ENCODE measurements at places on chromosomes 2 and 18.

- no peak for DNase-seq
Observed at GRCh38 chr18:55484773-55485172, 103.2 kb downstream of the TCF4 start.

DNA sequence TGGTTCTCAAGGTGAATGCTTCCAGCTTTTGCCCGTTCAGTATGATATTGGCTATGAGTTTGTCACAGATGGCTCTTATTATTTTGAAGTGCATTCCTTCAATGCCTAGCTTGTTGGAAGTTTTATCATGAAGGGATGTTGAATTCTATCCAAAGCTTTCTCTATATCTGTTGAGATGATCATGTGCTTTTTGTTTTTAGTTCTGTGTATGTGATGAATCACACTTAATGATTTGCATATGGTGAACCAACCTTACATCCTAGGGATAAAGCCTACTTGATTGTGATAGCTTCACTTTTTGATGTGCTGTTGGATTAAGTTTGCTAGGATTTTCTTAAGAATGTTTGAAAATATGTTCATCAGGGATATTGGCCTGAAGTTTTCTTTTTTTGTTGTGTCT, 112.1 kb downstream of the MBD2 start:
- DNase-seq, result no peak

DNA sequence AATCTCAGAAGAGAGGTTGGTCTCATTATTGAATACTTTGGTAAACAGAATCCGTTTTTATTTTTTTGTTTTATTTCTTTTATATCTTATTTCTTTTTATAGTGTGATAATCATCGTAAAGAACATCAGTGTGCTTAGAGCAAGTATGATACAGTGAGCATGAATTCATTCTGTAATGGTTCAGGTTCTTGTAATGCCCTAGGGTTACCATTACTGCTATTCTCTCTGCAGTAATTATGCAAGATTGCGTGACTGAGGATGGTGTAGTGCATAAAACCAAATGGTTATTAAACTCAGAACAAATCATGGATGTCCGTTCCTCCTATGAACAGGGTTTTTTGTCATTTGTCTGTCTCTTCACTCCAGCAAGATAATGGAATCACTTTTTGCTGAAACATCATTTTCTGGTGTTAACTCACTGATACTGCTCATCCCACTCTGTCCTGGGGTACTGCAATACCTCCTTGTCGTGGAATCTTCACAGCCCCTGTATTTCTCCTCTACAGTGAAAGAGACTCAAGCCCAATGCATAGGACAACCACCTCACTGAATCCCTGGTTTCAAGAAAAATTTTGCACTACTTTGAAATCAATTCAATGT, 274.8 kb upstream of the ST6GAL2 start:
- DNase-seq, result no peak

GRCh38 chr2:46229134-46230063, 67.8 kb upstream of the EPAS1 start:
- peak; percentile 56 for DNase-seq

- DNase-seq, result no peak
Observed at GRCh38 chr2:210553373-210553772, 3.0 kb upstream of the CPS1 start.

DNA sequence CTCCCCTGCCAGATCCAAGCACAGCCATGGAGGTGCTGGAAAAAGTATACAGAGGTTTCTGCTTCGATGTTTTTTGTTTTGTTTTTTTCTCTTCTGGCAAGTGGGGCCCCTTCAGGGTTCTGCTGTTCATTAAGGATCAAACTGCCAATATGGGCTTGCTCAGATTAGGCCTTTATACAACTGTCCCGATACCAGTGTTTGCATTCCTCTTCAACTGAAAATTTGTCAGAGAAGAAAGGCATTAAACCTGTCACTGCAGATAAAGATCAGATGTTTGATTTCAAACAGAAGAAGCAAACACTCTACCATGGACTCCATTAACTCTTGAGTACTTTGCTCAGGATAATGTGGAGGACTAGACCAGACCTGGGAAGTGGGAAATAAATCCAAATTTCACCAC, 396.0 kb upstream of the SMIM21 start:
- DNase-seq, result no peak

DNA sequence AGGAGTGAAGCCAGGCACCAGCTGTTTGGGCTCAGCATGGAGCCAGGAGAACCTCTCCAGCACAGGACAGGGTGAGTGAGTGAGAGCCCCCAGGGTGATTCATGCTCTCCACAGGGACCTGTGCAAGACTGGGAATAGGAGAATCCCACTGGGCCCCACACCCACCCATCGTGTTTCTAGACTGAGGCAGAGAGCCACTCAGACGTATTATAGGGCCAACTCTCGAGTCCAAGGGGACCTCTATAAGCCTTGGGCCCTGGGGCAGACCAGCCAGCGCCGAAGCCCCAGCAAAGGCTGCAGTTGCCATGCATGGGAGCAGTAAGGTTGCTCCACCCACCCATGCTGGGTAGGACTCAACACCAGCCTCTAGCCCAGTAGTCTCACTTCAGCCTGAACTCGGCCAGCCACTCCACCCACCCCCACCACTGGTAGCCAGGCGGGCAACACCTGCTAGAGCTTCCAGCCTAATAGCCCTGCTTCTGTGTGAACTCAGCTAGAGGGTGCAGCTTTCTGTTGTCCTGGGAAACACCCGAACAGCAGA, 19.0 kb downstream of the PFN4 start:
- DNase-seq, result no peak

DNA sequence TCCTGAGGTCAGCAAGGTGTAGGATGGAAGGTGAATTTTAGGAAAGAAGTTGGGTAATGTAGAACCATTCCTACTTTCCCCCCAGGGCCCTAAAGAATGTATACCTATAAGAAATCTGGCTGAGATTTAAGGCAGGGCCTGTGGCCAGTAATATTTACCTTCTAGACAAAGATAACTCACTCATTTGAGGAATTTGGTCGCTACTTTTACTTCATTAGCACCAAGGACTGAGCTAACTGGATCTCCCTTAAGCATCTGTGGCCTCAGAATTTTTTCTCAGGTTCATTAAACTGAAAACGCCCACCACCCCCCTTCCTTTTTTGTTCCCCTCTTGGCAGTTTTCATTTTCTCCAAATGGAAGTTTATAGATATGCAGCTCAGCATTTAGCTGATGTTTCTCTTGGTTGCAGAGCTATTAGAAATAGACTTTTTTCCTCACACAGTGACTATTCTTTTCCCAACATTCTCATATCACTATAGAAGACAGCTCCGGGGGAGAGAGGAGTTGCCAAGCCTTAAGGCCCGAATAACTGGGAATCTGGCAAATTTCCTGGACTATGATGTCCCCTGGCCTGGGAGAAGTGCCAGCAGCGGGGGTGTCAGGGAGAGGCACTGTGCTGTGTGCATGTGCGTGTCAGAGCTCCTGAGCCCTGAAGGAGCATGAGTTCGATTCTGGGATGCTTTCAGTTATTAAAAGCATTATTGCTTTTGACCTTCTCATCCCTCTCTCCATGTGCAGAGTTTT, 310.9 kb downstream of the PRKCE start:
- no peak for DNase-seq

DNA sequence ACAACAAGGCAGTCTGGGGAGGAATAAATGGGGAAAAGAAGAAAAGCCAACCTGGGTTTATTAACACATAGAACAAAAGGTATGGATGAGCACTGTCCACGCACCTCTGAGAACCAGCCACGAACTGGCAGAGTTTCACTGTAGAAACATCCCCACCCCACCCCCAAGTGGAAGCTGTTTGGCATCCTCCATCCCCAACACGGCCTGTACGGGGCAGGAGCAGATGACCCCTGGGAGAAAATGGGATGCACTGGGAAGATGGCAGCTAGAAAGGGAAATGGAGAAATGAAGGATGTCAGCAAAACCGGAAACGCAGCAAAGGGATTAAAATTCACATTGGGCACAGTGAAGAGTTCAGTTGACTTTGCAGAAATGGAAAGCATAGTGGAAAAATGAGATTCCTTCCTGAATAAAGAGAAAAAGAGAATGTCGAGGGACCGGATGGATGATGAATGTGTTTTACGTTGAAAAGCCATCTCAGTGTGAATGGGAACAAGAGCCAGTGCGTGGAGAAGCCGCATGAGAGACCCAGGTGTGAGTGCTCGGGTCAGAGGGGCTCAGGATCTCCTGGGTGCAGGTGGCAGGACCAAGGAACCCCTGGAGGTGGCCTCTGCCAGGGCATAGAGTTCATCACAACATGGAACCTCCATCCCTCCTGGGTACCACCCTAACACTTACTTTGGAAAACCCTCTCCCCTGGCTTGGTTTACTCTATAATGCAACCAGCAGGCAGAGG, 247.0 kb downstream of the ALPK2 start:
- DNase-seq, result no peak

GRCh38 chr2:69164061-69164778, 151.2 kb downstream of the ANTXR1 start:
- DNase-seq, result no peak

DNA sequence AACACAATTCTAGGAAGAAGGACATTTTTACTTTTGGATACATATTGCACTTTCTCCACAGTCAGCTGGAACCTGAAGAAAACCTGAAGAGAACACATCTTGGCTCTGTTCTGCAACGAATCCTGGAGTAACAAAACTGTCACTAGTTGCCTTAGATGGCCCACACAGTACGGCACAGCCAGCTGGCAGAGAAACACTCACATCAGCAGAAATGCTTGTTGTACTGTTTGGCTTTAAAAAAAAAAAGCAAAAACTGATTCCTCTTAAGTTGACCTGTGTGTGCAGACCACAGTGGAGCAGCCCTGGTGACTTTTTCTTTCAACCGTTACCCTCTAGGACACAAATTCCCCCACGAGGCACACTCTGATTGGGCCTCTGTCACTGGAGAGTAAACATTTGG, 152.3 kb upstream of the TWIST2 start:
- DNase-seq, result no peak

GRCh38 chr2:227125506-227125905, 38.5 kb downstream of the COL4A4 start:
- no peak for DNase-seq

- DNase-seq, result no peak
Observed at GRCh38 chr18:73153271-73153670, 285.5 kb upstream of the NETO1 start.

GRCh38 chr2:84940088-84940470, 30.9 kb upstream of the KCMF1 start:
- no peak for DNase-seq

DNA sequence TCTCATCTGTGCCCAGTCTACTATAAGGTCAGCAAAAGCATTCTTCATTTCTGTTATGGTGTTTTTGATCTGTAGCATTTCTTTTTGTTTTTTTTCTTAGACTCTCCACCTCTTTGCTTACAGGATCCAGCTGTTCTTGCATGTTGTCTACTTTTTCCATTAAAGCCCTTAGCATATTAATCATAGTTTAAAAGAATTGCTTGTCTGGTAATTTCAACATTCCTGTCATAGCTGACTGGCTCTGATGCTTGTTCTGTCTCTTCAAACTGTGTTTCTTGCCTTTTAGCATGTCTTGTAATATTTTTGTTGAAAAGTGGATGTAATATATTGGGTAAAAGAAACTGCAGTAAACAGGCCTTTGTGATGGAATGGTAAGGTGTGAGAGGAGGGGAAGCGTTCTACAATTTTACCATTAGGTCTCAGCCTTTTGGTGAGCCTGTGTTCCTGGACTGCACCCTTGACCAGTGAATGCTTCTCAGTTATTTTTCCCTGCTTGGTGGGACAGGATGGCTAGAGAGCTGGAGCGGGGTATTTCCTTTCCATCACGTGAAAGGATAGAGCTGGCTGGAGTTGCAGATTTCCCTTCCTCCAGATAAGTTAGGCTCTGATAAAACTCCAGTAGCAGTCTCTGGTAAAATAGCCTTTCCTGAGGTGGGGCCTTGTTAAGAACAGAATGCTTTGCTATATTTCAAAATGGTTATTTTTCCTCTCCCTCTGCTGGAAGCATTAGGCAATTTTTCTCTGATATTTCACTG, 65.4 kb downstream of the PLA2R1 start:
- DNase-seq, result no peak

DNA sequence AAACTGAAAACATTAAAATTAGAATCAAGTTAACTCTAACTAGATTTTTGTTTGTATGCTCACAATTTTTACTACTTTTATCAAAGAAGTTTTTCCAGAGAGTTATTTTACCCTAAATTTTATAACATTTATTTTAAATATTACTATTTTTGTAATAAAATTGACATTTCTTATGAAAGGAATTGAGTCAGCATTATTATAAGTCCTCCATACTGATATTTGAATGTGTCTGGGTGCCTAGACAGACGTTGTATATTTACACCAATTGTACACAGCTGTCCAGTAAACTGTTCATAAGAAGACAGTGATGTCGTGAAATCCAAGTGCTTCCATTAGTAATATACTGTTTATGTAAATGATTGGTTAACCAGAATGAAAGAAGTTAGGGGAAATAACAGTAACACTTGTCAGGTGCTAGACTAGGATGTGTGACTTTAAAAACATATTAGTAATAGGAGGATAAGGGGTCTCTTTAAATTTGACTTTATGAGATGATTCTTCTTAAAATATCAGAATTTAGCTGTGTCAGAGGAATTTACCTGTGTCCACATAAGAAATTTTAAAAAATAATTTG, 73.7 kb downstream of the TANK start:
- DNase-seq, result no peak

DNA sequence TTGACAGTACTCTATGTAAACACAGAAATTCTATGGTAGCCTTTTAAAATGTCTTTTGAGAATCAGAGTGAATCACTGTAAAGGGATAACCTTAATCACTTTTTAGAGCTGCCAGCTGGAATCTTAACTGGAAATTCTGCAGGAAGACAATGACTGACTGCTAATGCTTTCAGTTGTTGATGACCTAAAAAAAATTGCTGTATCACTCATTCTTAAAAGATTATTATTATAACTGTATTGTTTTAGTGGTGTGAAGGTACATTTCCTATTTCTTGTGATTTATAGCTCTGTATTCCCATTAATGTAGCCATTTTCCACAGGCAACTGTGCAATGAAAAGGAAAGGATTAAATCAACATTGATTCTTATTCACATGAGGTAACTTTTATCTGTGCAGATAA, 260.5 kb downstream of the CALCRL start:
- DNase-seq, result no peak

DNA sequence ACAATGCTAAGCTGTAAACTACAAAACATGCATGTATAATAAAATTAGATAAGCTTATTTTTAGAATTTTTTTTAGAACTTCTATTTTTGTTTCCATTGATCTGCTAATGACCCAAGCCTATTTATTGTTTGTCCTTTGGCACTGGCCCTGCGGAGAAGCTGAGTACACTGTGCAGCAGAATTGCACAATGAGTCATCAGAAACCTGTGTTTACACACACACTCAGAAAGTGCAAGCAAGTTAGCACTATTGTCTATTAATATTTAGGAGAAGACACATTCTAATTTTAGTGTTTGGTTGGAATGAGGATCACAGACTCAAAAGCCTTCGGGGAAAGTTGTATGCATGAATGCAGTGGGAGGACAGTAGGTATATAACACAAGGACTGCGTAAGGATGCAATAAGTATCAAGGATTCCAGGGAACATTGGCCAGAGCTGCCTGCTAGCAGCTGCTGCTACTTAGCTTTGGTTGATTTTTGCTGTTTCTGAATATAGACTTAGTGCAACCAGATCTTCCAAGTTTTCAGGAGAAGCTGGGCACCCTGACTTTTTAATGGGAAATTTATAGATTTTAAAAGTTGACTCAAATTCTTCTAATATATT, 128.2 kb downstream of the KCNH7 start:
- no peak for DNase-seq

- DNase-seq, result no peak
Observed at GRCh38 chr2:158178646-158179045, 77.0 kb downstream of the UPP2 start.

All from T-helper 2 cell (primary cell).